Amniotic epithelial cell (primary cell): ENCODE measurements at places on chromosomes 2 and 18.

GRCh38 chr2:85888020-85888683 is 638 bp downstream of the ST3GAL5 start:
- DNase-seq = no peak

GRCh38 chr2:169330555-169331198 is 31.7 kb downstream of the LRP2 start:
- no peak for DNase-seq

GRCh38 chr18:61643884-61644647 is 248.7 kb downstream of the RNF152 start:
- no peak for DNase-seq

DNA sequence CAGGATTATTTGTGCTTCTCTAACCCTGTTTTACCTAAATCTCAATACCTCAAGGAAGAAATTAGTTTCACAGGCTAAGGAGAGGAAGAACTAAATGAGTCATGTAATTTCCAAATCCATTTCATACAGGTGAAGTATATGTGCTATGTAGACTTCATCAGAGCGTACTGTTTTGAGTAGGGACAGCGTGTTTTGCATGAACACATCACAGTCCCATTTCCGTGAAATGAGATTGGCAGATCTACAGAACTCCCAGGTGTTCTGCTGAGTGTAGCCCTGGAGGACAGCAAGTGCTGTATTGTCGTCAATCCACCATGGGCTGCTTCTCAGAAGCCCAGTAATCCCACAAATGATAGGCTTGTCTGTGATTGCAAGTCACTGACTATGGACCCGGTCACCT is 97.7 kb downstream of the XRCC5 start:
- no peak for DNase-seq

DNA sequence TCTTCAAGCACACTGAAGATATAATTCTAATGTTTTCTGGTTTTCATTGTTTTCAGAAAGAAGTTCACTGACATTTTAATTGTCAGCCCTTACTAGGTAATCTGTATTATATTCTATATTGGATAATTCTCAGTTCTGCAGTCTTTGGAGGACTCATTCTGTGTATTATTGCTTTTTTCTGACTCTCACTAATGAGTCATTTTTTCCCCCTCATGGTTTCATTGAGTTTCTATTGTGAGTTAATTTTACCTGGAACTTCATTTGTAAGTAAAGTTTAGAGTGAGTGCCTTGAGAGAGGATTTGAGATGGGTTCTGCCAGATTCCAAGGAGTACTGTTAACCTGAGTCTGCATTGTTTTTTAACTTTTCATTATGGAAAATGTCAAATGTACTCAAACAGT is 90.4 kb upstream of the LYPD1 start:
- no peak for DNase-seq

- DNase-seq = no peak
These were observed 156.6 kb downstream of the DTNA start for GRCh38 chr18:34866739-34867138.

DNA sequence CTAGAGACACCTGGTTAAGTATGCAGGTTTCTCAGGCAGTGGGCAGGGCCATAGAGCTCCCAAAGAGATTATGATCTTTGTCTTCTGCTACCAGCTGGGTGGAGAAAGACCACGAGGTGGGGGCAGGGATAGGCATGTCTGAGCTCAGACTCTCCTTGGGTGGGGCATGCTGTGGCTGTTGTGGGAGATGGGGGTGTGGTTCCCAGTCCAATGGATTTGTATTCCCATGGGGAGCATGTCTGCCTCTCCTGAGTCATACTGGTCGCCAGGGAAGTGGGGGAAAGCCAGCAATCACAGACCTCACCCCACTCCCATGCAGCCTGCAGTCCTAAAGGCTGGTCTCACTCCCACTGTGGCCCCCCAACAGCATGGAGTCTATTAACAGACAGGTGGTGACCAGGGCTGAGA is 31.4 kb upstream of the RHOB start:
- DNase-seq = no peak

- no peak for DNase-seq
These were observed 276.4 kb downstream of the TGIF1 start for GRCh38 chr18:3726238-3726951.

DNA sequence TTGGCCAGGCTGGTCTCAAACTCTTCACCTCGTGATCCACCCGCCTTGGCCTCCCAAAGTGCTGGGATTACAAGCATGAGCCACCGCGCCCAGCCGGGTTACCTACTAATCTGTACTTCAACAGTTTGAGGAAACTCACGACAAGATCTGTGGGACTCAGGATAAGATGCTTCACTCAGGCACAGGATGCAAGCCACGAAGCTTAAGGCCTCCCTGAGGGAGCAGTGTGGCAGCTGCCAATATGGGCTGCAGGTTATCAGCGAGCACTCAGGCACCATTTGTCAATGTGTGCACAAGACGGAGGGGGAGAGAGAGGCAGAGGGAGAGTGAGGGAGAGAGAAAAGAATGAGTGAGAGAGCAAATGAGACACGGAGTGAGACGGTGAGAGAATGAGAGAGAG is 173.6 kb upstream of the RAB6C start:
- DNase-seq = no peak

DNA sequence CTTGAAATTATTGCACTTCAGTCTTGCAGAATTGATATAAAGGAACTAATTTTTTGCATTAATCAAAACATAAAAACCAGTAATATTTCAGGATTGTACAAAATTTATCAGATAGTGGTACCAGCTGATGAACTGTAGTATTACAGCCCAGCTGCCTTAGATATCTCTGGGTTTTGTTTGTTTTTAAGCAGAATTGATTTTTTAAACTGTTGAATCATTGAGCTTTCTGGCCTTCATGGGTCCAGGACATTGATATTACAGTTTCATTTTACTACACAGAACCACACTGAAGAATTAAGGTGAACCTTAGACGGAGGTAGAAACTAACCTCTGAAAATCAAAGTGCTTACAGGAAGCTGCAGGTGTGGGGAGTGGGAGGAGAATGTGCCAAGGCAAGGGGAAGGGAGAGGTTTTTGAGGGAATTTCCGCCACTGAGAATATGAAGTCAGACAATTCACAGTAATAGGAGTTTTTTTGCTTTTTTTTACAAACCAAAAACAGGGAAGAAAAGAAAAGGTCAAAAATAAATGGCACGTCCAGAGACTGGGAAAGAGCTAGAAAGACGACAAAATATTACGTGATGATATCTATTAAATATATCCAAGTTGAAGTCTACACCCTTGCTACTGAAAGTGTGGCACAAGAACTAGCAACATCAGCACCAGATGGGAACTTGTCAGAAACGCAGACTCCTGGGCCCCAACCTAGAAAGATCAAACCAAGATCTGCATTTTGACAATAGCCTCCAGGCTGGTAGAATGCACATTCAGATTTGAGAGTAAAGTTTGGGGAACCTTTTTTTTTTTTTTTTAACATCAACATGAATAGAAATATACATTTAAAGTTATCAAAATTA is 40.8 kb upstream of the SPAG16 start:
- DNase-seq = no peak

DNA sequence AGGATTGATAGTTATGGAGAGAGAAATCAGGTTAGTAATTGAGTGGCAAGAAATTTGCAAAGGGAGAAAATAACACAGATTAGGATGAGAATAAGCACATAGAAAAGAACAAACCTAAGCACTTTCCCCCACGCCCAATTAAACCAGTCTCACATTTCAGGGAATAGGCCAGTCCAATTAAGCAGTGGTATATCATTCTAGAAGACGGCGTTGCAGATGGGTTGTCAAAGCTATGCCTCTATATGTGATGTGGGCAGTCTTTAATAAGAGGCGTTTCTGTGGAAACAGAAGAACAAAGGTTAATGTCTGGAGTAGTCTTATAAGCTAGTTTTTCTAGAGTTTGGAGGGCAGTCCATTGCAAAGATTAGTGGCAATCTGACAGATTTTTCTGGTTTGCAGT is 61.6 kb downstream of the B3GNT2 start:
- no peak for DNase-seq

DNA sequence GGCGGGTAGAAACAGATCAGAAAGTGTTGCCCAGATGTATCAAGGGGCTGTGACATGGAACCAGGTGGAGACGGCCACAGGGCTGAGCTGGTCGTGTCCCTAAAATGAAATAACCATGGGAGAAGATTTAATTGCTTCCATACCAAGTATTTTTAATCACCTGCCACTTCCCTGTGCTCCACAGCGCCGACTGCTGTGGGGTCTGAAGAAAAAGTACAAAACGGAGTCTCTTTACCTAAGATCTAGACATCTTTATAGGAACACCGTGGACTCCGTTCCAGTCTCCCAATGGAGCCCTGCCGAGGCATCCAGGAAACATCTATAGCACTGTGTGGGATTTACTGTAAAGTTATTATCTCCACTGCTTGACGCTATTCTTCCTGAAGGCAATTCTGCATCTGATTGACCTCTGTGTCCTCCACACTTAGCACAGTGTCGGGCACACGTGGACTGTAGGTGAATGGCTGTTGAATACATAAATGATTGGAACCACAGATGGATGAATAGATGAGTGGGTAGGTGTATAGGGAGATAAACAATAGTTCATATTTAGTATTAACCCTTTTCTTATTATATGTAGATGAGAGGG is 21.6 kb upstream of the GYPC start:
- peak; percentile 14 for DNase-seq

- peak; percentile 16 for DNase-seq
These were observed 229.2 kb upstream of the TFPI start for GRCh38 chr2:187783446-187783845.

GRCh38 chr2:161419638-161420190 is 3.6 kb downstream of the TBR1 start:
- no peak for DNase-seq

DNA sequence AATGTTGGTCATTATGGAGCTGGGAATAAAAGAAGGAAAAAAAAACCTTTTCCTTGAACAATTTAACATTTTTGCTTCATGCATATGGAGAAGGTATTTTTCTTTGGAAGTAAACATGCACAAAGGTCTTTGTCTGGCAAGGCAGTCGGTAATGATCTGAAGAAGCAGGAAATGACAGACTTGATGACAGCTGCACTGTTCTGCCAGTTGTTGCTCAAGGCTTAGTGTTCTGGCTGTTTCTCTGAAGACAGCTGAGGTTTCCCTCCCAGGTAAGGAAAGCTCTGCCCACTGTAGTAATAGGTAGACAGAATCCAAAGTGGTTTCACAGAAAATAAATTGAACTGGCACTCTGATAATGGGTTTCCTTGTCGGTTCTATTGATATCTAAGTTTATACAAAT is 308.4 kb upstream of the GCFC2 start:
- no peak for DNase-seq
